Activated CD8-positive, alpha-beta memory T cell treated with anti-CD3 and anti-CD28 coated beads for 48 hours (primary cell): ENCODE measurements at places on chromosomes 1 and 21.

GRCh38 chr1:159686599-159687299 lies 27.6 kb downstream of the CRP start:
- DNase-seq: no peak

DNA sequence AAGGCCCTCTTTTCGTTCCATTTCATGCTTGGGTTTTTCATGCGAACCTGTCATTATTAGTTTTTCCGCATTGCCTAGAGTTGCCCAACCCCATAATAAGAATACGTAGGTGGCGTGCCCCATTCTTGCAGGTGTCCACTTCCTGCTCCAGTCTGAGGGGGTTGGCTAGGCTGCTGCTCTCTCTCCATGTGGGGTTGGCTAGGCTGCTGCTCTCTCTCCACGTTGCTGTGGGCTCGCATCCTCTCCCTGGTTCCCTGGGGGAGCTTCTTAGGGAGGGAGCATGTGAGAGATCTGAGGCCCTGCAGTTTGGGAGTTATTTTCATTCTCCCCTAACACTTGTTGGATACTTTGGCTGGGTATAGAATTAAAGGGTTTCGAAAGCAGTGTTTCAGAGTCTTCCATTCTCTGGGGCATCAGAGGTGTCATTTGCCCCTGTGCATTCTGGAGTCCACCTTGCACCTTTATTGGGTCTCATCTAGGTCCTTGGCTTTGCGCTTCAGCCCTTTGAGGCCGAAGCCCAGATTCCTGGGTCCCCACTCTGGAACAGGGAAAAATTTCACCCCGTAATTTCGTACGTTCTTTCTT lies 8.6 kb downstream of the C1orf35 start:
- DNase-seq: no peak

DNA sequence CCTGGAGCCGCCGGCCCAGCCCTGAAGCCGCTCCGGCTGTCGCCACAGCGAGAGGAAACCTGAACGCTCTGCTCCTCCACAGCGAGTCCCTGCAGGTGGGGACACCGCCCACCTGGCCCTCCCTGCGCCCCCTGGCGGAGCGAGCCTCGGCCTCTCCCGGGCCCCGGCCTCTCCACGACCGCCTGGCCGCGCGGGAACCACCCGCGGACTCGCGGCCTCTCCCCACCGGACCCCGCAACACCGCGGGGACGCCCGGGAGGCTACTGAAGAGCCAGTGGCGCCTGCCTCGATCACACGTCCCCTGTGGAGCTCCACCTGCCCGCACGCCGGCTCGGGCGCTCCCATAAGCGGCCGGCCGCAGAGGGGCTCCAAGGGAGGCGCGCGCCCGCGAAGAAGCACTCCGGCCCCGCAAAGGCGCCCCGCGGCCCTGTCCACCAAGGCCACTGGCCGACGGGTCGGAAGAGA lies 109.6 kb downstream of the KCNN3 start:
- DNase-seq: peak; percentile 82

DNA sequence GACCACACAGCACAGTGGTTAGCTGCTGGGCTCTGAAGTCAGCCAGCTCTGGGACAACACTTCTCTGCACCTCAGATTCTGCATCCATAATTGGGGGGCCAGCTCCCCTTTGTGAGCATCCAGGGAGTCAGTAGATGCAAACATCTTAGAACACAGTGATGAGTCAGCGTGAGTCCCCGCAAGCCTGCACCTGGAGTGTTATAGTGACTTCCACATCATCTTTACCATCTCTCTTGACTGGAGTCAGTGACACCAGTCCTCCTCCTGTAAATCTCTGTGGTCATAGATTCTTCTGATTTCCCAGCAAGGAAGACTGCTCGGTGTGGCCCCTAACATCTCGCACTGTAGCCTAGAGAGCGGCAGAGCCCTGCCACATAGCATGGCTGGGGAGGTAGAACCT lies 13.9 kb upstream of the EDN2 start:
- DNase-seq: no peak

GRCh38 chr1:183732236-183732880 lies 72.6 kb upstream of the RGL1 start:
- DNase-seq: no peak

GRCh38 chr1:64195081-64195395 lies 8.4 kb upstream of the UBE2U start:
- no peak for DNase-seq
